Activated naive CD4-positive, alpha-beta T cell treated with Interleukin-2 at 50 U/mL for 16 hours (primary cell): ENCODE measurements at places on chromosomes 1 and 21.

- DNase-seq = no peak
Observed at GRCh38 chr1:64392109-64392508, 77.8 kb upstream of the CACHD1 start.

DNA sequence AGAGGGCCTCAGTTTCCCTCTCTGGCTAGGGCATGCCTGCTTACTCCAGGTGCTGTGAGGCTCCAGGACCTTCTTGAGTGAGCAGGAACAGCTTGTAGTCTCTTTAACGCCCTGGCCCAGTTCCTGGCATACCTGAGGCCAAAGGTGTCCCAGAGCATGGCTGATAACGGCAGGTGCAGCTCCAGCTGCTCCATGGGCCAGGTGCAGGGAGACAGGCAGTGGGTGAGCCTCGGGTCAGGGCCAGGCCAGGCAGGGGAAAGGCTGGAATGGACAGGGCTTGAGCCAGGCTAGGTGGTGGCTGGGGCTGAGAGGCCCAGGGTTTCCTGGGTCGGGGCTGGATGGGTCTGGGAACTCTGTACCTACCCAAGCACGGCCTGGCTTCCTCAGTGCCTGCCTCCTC, 18.3 kb downstream of the EDN2 start:
- DNase-seq = no peak

GRCh38 chr1:39901714-39902459, at the start of gene MYCL:
Gene MYCL (minus strand): TSS chr1:39901917. CDS start chr1:39901434, 483 bp downstream.
- peak; percentile 71 for DNase-seq

- no peak for DNase-seq
Observed at GRCh38 chr1:163528710-163529348, 207.1 kb downstream of the NUF2 start.

DNA sequence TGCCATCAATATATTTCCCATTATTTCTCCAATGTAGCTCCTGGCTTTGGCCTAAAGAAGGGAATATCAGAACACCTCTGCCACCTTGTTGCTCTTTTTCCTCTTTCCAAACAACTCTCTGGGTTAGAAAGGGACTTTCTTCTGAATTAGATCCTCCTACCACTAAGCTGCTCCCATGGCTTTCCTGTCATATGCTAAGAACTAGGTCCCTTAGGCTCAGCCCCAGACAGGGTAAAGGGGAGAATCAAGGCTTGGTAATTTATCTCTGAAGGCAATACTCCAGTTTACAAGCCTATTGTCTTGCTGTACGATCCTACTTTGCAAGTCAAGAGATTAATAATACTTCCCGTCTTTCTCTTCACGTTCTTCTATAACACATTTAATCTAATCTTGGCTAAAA, 373.2 kb upstream of the DAB1 start:
- DNase-seq = no peak

- DNase-seq = no peak
Observed at GRCh38 chr1:112304126-112304525, 91.9 kb upstream of the CTTNBP2NL start.

DNA sequence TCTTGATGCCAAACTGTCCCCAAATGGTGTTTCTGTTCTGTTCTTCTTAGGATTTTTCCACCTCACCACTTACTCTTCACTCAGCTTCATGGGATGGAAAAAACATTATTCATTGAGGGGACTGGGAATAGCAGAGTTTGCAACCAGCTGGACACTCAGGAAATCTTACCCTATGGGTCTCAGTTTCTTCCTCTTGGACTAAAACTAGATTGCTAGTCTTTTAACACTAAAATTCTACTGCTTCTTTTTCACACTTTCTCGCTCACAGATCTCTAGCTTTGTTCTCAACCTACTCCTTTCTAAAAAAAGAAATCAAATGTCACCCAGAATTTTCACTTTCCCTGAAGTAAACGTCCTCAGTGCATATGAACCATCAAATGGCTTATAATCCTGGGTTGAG, 4.8 kb downstream of the KMO start:
- no peak for DNase-seq

DNA sequence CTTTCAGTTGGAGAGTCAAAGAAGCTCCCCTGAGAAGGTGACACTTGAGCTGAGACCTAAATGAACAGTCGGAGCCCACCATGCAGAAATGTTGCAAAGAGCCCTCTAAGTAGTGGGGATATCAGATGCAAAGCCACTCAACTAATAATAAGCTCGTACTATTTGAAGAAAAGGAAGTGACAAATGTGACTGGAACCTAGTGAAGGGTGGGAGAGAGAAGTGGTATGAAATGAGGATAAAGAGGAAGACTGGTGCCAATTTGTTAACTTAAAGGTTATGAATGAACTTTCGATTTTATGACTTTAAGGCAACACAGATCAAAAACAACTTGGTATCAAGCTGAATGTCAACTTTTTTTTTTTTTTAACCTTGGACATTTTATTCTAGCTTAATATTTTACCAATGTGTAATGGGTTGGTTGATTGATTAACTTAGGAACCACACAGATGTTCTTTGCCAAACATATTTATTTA, 14.7 kb downstream of the LYPLAL1 start:
- DNase-seq = no peak
